Endothelial cell of umbilical vein (primary cell): ENCODE measurements at places on chromosomes 11 and 22. TPM values are rescaled to one million over a fixed set of nuclear protein-coding genes. Genes with fewer than 3 reads are reported as not detected.

DNA sequence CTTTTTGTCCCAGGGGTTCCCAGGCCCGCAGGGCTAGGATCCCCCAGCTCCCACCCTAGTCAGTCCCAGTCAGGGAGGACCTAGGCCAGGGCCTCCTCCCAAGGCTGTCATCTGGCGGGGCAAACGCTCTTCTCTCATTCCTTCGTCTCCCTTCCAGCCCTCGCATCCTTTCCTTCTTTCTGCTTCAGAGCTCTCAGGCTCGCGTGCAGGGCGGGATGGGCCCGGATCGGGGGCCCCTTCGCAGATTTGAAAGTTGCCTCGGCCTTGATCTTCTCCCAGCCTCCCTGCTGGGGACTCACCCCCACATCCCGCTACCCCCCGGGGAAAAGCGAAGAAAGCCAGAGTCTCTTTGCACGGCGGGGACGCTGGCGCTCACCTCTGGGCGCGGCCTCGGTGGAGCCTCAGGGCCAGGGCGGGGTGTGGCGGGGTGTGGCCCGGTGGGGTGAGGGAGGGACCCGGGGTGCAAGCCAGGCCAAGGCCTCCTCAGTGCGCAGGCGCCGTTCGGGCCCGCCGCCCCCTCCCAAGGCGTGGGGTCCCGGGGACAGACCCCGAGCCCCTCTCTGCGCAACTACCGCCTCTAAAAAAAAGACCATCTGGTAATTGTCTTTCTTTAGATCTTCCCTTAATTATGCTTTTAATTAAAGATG is 14.8 kb upstream of the PAX6 start:
- DNase-seq: no peak

- no peak for DNase-seq
These were observed 46.3 kb downstream of the GAB2 start for GRCh38 chr11:78371221-78371891.

Gene PLAAT2
- 0.40 TPM in 1 of 2 replicates, not detected in the other for polyA plus RNA-seq

Gene OR56A3
- polyA plus RNA-seq: not detected in 2 replicates

DNA sequence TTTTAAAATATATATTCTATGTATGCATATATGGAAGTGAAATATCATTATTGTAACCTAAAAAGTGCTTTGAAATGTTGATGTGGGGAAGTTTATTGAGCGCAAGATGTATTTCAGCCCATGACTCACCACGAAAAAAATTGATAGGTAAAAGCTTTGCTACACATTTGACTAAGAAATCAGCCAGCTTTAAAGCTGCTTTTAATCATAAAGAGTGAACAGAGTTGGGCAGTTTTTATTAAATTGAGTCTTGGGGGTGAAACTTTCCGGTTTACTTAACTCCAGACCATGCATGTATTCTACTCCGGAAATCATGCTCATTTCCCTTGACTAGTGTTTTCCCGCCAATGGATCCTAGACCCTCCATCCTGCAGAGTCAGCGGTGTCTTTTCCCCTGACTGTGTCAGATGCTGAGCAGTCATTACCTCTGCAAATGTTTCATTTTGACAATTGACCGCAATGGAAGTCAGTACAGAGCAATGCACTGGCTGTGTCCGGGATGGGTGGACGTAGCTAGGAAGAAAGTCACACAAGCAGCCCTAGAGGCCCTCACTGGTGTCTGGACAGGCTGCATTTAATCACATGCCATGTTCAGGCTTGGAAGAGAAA is 47.2 kb upstream of the MPEG1 start:
- no peak for DNase-seq

Gene P2RY6
- polyA plus RNA-seq: 0.47 and 0.54 TPM in 2 replicates

DNA sequence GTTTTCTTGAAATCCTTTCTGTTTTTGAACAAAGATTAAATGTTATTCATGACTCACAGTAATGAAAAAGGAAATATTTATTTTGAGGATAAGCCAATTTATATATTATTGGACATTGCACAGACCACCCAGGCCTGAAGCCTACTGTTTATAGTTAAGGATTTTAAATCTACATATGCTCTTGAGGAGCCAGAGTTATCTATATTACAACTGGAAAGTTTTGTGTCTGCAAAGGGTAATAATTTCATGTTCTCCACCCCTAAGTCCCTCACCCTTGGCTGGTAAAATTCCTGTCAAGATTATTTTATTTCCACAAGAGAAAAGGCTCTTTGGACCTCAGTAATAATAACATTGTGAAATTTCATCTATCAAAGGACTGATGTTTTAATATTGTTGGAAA is 228.2 kb downstream of the TMEM135 start:
- peak; percentile 57 for DNase-seq

Gene KRTAP5-2
- not detected in 2 replicates for polyA plus RNA-seq

Gene OR10G4
- not detected in 2 replicates for polyA plus RNA-seq

- peak; percentile 27 for DNase-seq
These were observed 1.8 kb downstream of the YWHAH start for GRCh38 chr22:31945971-31946680.

DNA sequence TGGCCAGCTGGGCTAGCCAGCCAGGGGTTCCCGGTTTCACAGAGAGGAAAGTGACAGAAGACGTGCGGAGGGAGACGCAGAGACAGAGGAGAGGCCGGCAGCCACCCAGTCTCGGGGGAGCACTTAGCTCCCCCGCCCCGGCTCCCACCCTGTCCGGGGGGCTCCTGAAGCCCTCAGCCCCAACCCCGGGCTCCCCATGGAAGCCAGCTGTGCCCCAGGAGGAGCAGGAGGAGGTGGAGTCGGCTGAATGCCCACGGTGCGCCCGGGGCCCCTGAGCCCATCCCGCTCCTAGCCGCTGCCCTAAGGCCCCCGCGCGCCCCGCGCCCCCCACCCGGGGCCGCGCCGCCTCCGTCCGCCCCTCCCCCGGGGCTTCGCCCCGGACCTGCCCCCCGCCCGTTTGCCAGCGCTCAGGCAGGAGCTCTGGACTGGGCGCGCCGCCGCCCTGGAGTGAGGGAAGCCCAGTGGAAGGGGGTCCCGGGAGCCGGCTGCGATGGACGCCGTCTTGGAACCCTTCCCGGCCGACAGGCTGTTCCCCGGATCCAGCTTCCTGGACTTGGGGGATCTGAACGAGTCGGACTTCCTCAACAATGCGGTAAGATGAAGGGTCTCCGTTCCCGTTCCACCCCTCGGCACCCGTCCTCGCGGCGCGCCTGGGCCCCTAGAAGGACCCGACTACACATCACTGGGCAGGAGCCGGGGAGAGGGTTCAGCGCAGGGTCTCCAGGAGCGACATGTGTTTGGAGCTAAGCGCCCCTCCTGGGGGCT is at the start of gene CREB3L1:
TSS of gene CREB3L1 (plus strand) at position 41 of the 765 bp plus-strand sequence. CDS start at position 491, 450 bp downstream.
- no peak for DNase-seq

Gene GGTLC2
- not detected in 2 replicates for polyA plus RNA-seq

DNA sequence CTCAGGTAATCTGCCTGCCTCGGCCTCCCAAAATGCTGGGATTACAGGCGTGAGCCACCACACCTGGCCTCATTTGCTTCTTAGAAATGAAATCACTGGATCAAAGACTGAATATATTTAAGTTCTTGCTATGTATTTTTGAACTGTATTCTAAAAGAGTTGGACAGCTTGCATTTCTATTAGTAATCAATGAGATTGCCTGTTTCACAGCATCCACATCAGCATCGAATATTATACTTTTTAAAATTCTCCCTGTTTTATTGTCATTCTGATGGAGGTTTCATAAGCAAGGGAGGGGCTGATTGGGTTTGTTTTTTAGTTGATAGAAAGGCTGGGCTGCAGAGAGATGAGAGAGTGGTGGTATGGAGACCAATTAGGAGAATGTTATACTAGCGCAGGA is 68.7 kb upstream of the CREB3L1 start:
- no peak for DNase-seq

GRCh38 chr11:44223238-44223637 is 86.7 kb downstream of the ALX4 start:
- DNase-seq: no peak
